ENCODE measurements at places on chromosomes 12 and 14.

- DNase-seq = no peak
Measured at GRCh38 chr14:97113339-97113738, 316.2 kb downstream of the VRK1 start.

DNA sequence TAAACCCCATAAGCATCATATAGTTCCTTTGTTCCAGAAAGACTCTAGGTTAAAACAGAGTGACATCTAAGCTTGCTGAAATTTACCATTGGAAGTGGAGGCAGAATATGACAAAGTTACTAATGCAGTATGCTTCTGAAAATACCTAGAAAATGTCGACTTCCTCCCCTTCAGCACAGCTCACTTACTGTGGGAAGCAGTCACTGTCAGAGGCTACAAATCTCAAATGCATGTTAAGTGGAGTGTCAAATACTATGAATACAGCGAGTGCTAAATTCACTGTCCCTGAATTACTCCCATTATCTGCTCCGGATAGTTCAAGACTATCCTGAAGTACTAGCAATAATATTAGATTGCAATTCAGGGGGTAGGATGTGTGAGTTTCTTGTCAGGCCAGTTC lies 1454.6 kb downstream of the AACS start:
- DNase-seq = no peak

DNA sequence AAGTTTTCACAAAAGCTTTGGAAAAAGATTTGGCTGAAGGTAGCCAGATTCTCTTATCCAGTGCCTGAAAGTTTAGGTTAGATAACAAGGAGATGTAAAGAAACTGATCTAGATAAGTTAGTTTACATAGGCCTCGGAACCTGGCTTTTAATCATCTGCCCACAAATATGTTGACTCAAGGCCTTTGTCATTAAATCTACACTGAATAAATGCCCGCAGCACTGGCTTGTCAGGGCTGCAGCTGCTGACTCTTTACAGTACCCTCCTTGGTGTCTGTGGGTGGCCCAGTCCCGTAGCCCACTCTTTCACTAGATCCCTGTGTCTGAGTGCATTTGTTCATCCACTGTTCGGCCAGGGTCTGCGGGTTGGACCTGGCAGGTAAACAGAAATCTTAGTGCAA lies 58.0 kb downstream of the TMEM116 start:
- DNase-seq = no peak

- no peak for DNase-seq
Measured at GRCh38 chr14:54599966-54600716, 33.2 kb downstream of the SAMD4A start.

- no peak for DNase-seq
Measured at GRCh38 chr12:92574051-92574783, 128.6 kb upstream of the PLEKHG7 start.

DNA sequence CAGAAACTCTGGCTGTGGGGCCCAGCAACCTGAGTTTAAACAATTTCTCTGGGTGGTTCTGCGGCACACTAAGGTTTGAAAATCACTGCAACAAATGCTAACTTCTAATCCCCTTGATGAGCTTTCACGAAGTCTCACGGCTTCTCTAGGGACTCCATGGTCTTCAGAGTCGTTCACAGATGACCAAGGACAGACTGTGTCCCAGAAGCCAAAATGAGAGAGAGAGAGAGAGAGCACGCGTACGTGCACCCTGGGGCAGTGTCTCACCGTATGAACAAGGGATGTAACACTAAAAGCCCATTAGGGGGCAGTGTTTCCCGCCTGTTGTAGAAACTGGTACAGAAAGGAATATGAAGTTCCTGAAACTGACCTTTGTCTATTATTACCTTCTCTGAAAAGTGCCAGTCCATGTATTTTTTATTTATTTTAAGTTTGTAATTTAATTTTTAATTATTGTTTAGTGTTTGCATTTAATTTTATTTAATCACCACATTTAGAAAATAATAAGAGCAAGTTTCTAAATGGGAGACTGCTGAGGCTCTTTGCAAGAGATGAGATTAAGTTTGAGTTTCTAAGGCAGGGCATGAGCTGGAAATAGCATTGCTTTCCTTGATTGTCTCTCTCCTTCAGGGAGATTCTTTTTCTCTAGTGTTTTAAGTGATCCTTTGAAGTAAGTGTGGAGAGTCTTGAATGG lies 3.4 kb downstream of the APOLD1 start:
- no peak for DNase-seq

- DNase-seq = no peak
Measured at GRCh38 chr12:109670731-109671130, 42.9 kb upstream of the FAM222A start.

DNA sequence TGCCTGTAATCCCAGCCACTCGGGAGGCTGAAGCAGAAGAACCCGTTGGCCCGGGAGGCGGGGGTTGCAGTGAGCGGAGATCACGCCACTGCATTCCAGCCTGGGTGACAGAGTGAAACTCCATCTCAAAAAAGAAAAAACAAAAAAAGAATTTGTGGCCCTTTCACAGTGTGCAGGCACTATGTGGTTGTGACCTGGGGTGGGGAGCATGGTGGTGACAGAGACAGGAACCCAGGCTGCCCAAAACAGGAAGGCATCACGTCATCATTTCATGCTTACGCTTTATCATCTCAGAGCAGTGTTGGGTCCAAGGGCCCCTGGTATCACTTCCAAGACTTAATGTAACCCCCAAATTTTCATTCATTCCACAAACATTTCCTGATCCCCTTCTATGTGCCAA lies 175.7 kb upstream of the GSC start:
- no peak for DNase-seq

DNA sequence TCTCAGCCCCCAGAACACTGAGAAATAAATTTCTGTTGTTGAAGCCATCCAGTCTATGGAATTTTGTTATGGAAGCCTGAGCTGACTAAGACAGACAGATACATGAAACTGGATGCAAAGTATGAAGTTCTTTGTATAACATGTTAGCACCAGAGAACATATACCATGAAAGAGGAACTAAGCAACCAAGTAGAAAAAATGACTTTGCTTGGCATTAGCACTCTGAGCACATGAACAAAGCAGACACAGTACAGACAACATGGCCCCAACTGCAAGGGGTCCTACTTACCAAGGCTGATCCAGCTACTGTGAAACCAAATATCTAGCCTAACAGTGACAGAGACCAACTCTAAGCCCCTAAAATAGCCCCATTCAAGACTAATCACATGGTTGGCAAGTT lies 13.8 kb downstream of the EXOC5 start:
- no peak for DNase-seq

DNA sequence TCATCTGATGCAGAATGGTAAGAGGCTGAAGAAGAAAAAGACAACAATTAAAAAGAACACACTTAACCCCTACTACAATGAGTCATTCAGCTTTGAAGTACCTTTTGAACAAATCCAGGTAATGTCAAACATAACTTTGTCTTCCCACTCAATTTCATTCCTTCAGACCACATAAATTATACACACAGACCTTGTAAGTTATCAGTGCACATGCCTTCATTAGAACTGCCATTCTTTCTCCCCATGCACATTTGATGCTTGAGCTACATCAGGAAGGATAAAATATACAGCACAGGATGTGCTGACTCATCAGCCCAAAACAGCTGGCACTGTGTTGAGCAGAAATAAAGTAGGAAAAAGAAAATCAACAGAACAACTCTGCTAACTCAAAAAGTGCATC lies 246.7 kb downstream of the PAWR start:
- no peak for DNase-seq

DNA sequence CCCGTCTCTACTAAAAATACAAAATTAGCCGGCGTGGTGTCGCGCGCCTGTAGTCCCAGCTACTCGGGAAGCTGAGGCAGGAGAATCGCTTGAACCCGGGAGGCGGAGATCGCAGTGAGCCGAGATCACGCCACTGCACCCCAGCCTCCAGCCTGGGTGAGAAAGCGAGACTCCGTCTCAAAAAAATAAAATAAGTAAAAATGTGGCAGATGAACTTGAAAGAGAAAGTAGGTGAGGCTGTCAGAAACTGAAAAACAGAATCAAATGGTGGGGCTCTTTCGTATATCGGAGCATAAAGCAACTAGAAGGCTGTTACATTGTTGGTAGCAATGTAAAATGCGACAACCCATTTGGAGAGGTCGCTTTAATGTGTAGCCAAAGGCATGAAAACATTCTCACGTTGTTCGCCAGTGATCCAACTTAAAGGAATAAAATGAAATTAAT lies 767 bp upstream of the CCNT1 start:
- no peak for DNase-seq

Data from posterior cingulate gyrus (tissue), 11 donors.